CD4-positive, alpha-beta T cell treated with Interleukin-4 for 4 hours (primary cell): ENCODE measurements at places on chromosomes 5 and 9.

DNA sequence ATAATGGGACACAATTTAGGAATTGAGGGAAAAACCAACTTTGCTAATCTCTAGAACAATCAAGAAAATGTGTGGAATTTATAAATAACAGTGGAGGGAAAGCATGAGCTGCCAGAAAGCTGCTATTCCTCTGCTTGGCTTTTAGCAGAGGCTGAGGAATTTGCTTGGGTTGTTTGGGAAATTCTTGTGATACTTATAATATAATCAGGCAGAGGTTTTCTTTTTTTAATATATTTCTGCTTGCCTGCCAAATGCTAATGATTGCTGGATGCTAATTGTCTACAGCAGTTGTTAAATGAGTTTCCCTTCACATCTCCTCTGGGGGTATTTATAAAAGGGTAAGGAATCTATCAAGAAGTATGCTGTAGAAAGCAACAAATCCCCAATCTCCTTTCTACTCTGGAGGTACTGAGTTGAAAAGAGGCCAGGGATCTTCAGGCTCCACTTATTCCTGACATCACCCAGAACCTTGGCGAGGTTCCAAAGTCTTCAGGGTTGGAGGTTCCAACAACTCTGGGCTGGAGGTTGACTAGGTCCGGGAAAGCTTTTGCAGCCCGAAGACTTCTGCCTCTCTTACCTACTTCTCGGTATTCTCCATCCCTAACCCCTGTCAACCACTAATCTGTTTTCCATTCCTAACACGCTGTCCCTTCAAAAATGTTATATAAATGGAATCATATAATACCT lies 60.4 kb upstream of the TMED7 start:
- DNase-seq: no peak

GRCh38 chr5:17436350-17436749 lies 61.7 kb upstream of the TAF11L2 start:
- DNase-seq: no peak

- no peak for DNase-seq
These were observed 10.5 kb downstream of the TAL2 start for GRCh38 chr9:105672711-105673234.

DNA sequence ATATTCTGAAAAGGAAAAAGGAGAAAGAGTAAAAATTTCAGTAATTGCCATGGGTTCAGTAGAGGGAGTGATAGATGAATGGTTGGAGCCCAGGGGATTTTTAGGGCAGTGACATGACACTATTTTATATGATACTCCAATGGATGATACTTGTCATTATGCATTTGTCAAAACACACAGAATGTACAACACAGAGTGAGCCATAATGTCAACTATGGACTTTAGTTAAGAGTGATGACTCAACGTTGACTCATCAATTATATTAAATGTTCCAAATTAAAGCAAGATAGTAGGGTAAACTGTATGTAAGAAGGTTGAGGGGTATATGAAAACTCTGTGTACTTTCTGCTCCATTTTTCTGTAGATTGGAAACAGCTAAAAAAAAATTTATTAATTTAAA lies 586.4 kb downstream of the TAF11L14 start:
- no peak for DNase-seq

- peak; percentile 5 for DNase-seq
These were observed 5.8 kb upstream of the PPARGC1B start for GRCh38 chr5:149724130-149724840.

DNA sequence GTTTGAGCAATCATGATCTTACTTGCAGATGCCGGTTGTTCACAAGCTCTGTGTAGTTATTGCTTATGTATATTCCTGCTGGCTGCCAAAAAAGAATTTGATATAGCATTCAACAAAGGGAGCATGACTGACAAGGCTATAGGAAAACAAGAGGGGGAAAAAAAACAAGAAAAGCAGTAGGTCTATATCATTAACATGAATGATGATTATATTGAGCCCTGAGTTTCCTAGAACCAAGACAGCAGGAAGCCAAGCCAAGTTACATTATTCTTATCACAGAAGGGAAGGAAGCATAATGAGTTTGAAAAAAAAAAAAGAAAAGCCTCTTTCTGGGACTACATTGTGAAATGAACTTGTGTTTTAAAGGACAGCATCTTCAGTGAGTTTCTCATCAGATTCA lies 41.0 kb downstream of the TSTD2 start:
- no peak for DNase-seq

DNA sequence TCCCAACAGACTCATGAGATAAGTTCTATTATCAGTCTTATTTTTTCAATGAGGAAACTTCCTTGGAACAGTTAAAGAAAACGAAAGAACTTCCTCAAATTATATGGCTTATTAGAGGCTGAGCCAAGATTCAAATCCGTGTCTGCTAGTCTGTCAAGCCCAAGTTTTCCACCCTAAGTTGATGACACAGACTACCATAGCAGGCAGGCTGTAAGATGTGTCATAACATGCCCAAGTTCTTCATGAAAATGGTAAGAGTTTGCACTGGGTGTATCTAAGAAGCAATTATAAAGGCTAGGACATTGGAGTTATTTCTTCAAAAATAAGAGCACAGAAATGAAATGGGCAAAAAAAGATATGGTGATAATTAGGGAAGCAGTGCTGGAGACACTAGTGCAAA lies 634.5 kb downstream of the BRINP1 start:
- DNase-seq: no peak

DNA sequence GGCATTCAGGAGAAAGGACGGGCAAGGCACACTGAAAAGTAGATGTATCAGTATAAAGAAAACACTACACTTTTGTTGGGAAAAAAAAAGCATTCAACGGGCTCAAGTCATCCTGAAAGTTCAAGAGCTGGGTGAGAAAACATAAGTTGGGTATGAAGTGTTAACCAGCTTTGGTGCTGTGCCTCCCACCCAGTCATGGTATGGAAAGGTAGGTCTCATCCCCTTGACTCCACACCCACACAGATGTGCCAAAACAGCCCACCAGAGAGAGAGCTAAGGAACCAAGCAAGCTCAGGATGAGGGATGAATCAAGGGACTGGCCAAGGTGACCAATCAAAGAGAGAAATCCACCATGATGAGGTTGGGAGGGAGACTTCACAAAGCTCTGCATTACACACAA lies 54.7 kb downstream of the ESM1 start:
- no peak for DNase-seq

DNA sequence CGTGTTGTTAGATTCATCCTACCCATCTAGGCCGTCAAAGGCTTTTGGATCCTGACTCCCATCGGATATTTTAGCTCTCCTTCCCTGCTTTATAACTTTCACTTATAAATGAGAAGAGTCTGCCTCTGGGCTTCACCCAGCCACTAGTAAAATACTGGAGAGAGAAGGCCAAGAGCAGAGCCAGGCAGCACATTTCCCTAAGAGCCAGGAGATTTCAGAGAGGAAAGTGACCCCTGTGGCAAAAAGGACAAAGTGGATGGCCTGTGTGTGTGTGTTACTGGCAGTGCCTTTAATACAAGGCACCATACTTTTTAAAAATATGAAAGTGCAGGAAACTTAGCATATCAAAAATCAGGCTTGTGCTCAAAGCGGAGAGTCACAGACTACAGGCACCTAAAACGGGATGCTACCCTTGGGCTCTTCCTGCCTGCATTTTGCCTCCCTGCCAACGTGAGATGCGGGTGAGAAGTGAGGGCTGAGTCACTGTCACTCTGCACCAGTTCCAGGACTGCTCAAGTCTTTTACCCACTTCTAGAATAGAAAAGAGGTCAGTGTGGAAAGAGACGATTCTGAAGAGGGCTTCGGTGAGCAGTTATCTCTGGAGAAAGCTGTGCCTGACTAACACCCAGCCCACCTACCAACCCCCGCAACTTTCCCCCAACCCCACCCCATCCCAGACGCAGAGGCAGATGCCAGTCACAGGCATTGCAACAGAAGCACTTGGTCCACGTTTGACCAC lies 15.9 kb downstream of the NFIL3 start:
- no peak for DNase-seq

- no peak for DNase-seq
These were observed 334.3 kb downstream of the ICE1 start for GRCh38 chr5:5756762-5757161.

DNA sequence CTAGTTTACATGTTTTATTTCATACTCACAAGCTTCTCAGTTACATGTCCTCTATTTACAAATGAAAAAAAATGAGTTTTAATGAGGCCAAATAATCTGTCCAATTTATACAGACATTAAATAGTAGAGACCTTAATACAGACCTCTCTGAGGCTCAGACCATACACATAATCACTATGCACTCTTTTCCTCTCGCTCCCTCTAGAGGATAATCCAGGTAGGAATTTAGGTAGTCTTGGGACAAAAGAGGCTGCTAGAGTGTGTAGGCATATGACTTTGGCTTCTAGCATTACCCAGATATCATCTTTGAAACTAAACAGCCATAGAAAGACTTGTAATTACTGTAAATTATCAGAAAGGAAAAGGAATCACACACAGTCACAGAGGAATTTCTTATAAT lies 444.7 kb downstream of the HINT1 start:
- no peak for DNase-seq

GRCh38 chr5:54988218-54988617 lies 2.8 kb upstream of the ESM1 start:
- DNase-seq: no peak

DNA sequence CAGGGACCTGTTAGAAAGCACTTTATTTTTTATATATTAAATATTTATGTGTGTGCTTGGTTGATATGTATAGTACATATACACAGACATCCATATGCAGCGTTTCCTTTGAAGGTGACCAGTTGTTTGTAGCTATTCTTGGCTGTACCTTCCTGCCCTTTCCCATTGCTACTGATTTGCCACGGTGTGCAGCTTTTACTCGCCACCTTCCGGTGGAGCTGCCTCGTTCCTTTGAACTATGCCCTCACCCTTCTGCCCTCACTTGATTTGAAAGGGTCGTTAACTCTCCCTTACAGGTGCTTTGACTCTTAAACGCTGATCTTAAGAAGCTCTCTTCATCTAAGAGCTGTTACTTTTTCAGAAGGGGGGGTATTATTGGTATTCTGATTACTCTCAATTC lies 20.5 kb downstream of the RGMB start:
- no peak for DNase-seq

GRCh38 chr5:171712616-171713015 lies 73.0 kb upstream of the SMIM23 start:
- DNase-seq: no peak

- no peak for DNase-seq
These were observed 4.3 kb downstream of the GFM2 start for GRCh38 chr5:74762599-74762998.

DNA sequence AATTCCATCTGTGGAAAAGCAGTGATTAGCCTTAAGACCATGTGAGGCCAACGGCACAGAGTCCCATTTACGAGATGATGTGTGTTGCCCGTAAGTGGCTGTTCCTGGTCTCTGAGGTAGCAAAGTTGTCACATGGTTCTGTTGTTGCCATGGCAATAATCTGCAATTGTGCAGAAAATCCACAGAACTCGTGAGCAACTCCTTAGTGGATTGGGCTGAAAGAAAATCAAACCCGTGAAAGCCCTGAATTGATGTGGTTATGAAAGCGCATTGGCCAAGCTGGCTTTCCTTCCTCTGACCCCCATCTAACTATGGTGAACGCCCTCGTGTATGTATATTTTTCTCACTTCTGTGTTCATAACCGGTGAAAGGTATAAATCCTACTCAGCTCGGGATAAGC lies 614.7 kb downstream of the EBF1 start:
- DNase-seq: no peak

DNA sequence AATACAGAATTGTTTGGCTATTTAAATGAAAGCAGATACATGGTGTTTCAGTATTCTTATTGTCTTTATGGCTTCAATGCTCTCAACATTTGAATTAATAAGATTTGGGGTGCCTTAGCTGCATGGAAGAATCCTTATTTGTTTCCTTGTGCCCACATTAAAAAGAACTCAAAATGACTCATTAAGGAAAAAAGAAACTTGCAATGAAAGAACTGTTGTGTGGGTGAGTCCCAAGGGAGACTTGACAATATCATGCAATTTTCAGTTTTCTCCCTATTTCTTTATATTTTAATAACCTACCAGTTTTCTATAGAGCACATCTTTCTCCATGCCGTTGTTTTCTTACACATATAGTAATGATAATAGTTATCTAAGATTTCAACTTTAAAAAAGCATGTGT lies 404.0 kb downstream of the PDE4D start:
- DNase-seq: no peak

- DNase-seq: no peak
These were observed 11.7 kb upstream of the FGF1 start for GRCh38 chr5:142697356-142698255.

GRCh38 chr5:154410786-154411185 lies 35.0 kb upstream of the SAP30L start:
- DNase-seq: no peak
